Stimulated activated memory B cell treated with anti-CD40 and anti-IgM and Interleukin-4, amounts not matched to agents 10 μg/mL and 1 μg/mL and 100 μg/mL, for 72 hours (primary cell): ENCODE measurements at places on chromosomes 1 and 21.

GRCh38 chr1:163388970-163389369 is 67.2 kb downstream of the NUF2 start:
- no peak for ATAC-seq

GRCh38 chr1:220818421-220819173 is 31.9 kb downstream of the MTARC1 start:
- no peak for ATAC-seq

DNA sequence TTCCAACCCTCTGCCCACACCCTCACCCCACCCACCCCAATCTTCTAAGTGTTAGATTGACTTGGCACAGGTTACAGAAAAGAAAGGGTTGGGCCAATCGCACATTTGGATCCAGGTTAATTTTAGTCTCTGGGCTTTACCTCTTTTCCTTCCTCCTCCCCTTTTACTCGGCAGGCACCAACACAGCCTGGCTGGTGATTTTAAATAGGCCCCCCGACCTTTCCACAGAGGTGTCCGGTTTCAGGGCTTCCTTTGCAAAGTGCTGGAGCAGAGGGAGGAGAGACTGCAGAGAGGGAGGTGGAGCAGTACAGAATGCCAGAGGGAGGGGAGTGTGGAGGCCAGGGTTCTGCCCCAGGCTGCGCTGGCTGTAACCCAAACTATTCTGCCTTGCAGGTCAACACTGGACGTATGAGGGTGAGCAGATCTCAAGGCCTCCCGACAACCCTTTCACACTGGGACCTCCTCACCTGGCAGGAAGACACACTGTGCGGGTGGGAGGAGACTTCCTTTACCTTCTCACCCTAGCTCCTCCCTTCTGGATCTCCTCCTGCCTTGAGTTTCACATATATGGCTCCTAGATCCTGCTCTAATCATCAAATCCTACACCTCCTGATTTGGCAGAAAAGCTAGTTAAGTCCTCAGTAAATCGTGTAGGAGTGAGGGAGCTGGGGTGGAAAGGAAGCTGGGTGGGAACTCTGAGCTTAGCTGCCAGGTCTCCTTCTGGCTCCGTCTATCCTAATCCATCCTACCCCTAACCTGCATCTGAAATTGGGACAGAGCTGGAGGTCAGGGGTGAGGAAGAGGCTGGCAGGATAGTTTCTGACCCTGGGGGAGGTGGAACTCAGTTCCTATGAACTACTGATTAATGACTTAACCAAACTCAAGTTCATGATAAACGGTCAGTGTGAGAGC is 2.4 kb downstream of the CA14 start:
- ATAC-seq, result no peak

DNA sequence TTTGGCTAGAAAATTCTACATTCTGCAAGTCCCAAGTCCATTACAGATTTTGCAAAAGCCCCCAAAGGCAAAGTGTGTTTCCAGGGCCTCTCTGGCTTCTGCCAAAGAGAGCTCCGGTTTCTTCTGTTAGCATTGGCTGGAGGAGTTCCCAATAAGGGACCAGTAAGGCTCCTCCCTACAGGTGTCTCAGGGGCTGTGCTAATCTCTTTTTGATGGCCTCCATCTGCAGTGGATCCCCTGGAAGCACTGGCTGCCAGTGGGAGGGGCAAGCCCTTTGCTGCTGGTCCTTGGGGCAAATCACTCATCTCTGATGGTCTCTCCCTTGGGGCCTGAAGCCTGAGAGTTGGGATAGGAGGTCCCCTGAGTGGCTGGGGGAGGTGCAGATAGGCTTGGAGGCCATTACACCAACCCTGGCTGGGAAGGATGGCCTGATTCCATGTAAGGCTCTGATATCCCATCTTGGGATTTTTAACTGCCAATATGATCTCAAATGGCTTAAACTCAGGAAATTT is 89.1 kb upstream of the USP24 start:
- ATAC-seq, result no peak

DNA sequence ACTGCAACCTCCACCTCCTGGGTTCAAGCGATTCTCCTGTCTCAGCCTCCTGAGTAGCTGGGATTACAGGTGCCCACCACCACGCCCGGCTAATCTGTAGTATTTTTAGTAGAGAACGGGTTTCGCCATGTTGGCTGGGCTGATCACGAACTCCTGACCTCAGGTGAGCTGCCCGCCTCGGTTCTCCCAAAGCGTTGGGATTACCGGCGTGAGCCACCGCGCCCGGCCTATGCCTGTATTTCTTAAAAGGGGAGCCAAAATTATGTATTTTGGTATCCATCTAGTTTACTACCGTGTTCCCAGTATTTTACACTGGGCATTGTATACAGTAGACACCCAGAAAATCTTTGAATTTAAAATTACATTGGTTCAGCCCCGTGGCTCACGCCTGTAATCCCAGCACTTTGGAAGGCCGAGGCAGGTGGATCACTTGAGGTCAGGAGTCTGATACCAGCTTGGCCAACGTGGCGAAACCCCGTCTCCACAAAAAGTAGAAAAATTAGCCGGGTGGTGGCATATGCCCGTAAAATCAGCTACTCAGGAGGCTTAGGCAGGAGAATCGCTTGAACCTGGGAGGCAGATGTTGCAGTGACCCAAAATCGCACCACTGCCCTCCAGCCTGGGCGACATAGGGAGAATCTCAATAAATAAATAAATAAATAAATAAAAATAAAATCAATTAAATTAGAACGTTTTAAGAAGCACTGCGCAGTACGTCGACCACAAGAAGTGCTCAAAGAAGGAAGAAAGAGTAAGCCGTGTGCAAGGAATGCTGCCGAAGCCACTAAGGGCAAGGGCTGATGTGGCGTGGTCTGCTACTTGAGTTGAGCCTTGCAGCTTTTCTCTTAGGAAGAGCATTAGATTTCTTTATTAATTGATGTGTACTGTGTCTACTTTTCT is 1.5 kb upstream of the THRAP3 start:
- ATAC-seq, result no peak

GRCh38 chr1:86016076-86016759 is 140.4 kb downstream of the COL24A1 start:
- peak; percentile 55 for ATAC-seq

GRCh38 chr1:48242141-48242736 is 19.7 kb downstream of the SLC5A9 start:
- ATAC-seq, result peak; percentile 44

DNA sequence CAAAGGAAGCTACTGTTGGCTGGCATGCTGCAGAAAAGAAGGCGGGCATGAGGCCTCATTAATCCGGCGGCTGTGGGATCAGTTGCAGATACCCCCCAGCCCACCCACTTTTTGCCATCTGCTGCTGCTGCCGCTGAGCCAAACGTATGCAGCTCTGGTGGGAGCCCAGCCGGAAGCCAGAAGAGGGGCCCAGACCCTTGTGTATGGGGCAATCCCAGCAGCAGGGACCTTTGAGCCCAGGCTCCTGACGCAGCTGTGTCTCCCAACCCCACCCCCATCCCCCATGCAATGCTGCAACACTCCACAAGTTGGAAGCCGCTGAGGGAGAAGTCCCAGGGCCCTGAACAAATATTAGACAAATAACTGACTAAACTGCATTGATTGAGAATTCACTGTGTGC is 106.0 kb downstream of the ELAVL4 start:
- ATAC-seq, result no peak
